Brain (organoid and tissue), 16 donors: ENCODE measurements at places on chromosomes 11 and 22. TPM values are rescaled to one million over a fixed set of nuclear protein-coding genes. Genes with fewer than 3 reads are reported as not detected.

DNA sequence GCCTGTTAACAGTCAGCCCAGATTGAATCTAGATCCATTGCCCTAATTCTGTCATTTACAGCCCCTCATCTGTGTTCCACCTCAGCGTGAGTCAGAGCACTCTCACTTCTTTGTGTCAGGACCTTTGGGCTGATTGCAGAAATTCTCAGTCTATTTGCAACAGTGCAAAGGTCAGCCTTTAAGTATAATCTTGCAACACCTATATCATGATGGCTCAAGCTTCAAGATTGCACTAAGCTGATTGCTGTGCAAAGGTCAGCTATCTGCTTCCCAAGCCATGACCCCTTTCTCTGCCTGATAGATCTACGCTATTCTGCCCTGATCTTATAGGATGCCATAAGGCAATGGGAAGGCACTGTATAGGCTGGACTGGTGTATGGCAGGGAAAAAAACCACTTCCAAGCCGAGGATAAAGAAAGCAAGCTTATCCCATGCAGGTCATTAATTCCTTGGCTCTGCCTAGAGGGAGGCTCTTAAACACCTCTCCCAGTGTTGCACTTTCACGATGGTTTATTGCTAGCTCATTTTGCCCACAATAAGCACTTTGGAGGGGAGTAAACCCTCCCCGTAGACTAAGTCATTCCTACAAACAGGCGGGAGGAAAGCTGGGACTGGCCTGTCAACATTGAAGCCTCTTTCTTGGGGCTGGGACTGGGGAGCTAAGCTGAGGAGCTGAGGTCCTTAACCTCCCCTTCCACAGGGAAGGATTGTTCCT lies 100.6 kb downstream of the RRAS2 start:
- no peak for DNase-seq

DNA sequence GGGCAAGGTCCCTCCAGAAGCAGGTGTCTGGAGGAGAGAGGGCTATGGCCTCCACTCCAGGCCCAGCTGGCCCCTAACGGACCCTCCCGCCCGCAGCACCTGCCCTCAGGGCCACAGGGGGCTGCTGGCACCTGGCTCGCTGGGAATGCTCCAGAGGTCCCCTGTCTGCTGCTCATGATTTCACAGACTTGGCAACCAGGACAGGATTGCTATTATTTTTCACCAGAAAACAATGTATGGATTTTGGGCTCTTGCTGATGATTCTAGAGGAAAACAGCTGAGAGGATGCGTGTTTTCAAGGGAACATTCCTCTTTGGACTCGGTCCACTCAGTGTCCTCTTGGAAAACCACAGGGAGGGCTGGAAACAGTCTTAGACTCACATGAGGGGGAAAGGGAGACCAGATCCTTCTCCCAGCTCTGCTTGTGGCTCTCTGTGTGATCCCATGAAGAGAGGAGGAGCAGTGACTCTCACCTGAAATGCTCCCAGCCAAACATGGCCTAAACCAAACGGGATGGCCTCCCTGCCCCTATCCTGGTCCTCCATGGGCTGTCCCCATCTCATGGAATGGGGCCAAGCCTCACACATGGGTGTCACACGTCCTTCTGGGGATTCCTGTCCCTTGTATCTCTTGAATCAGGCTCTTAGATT lies 15.8 kb downstream of the MYEOV start:
- DNase-seq, result no peak

GRCh38 chr22:44351685-44352377 lies 39.1 kb upstream of the SHISAL1 start:
- peak; percentile 76 for DNase-seq

The SORL1 gene
- 29.0 TPM for polyA plus RNA-seq

The FJX1 gene
- 8.1 TPM for polyA plus RNA-seq
